ENCODE measurements at places on chromosomes 12 and 14.

GRCh38 chr12:46267575-46267824, 1.3 kb downstream of the SLC38A1 start:
- no peak for DNase-seq

GRCh38 chr12:103802586-103802886, 38.5 kb downstream of the NT5DC3 start:
- peak; percentile 31 for DNase-seq

- no peak for DNase-seq
Observed at GRCh38 chr14:67131691-67132090, 57.5 kb upstream of the GARIN2 start.

DNA sequence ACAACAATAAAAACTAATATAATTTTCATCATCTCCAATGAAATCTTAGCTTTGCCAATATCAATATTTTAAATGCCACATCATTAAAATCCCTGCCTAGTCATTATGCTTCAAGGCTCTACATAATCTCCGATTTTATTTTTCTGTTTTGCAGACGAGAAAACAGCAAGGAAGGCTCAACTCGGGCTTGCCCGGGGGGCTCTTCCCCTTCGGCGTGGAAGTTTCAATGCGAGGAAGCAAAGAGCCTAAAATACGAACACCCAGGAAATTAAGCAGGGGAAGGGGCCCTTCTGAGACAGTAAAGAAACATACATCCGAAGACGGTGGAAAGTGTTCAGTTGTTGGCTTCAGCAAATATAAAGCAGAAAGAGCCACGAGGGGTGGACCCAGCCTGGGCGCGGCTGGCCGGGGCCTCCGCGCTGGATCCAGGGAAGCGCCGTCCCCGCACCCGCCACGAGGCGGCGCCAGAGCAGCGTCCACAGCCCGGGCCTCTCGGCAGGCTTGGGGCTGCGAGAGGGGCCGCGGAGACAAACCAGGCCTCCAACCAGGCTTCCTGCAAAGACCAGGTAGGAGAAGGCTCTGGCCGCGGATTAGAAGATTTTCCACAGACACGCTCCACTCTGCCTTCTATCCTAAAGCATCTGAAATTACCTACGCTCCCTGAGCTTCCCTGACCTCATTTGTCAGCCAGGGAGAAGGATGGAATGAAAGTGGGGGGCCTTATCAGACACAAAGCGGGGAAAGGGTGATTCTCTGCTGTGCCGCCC, 77.2 kb downstream of the SERPINA3 start:
- DNase-seq: peak; percentile 57

- DNase-seq: no peak
Observed at GRCh38 chr12:17381211-17381610, 708.8 kb downstream of the RERGL start.

DNA sequence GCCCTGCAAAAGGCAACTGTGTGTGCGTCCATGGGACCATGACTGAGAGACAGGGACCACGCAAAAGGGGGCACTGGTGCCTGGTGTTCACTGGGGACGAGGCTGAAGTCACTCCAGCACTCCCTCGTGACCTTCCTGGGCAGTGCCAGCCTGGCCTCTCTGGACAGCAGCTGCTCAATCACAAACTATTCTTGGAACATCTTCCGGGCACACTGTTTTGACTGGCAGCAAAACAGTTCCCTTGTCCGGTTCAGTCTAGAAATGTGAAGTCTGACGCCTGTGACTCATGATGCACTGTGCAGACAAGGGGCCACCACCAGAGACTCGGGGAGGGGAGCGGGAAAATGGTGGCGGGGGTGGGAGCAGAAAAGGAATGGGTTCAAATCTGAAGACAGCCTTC, 20.8 kb downstream of the SNRNP35 start:
- DNase-seq: no peak

DNA sequence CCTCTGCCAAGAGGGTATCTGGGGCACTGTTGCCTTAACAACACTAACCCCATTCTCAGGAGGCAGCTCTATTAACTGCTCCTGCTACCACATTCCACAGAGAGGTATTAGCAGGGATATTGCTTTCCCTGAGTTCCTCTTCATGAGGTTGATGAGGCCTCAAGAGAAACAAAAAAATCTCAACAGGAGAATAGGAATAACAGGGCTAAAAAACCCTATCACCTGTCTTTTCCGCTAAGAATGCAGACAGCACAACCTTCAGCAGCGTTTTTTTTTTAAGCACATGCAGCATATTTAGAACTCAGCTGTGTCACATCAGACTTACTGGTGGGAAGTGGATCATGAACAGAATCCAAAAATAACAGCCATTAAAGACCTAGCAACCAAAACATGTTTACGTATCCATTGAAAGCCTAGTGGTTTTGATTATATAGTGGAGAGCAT, 29.2 kb downstream of the ATF7 start:
- DNase-seq: no peak

- no peak for DNase-seq
Observed at GRCh38 chr12:122399254-122399591, 23.2 kb downstream of the CLIP1 start.

- peak; percentile 56 for DNase-seq
Observed at GRCh38 chr14:32254952-32255679, 52.0 kb upstream of the RNU6-8 start.

GRCh38 chr14:59199614-59200013, 11.1 kb downstream of the DAAM1 start:
- no peak for DNase-seq

DNA sequence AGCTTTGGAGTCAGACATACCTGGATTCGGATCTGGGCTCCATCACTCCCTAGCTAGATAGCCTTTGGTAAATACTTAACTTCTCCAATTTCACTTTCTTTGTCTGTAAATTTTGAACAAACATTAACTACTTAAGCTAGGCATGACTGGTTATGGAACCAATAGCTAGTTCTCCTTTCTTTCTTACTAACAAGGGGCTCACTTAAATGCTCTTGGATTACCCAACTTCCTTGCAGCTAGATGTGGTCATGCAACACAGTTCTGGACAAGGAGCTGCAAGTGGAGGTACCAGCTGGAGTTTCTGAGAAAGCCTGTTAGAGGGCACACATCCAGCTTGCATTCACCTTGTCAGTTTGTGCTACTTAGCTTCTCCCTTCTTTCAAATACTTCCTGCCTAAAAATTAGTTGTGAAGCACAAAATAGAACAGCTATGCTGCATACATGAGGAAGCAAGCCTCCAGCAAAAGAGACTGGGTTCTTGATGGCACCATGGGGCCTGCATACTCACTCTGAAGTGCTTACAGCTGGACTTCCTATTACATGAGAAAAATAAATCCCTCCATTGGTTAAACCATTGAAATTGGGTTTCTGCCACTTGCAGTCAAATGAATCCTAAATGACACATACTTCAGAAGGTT, 210.1 kb upstream of the EEA1 start:
- DNase-seq: peak; percentile 97

DNA sequence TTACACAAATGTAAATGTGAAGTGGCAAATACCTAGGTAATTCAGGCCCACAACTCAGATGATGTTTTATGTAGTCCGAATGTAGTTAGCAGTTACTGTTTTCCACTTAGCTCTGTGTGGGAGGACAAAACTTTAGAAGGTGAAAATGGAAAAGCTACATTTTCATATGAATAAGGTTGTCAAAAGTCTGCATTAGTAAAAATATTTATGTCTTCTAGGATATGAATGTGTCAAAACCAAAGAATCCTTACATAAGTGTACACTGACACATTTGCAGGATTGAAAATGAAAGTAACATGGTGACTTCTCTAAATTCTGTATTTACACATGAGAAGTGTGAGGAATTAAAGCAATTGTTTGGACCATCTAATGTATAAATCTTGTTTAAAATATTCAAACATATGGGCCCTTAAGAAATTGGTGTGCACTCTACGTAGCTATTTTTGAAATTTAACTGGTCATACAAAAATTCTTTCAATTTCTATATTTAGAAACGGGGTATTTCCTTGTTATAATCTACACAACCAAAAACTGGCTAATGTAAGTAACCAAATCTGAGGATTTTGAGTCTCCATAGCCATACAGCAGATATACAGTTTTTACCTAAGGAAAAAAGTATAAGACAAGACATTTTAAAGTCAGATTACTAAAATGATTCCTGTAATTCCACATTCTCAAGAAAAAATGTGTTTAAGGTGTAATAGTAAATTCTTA, 5.4 kb downstream of the CDKN1B start:
- DNase-seq: peak; percentile 65

DNA sequence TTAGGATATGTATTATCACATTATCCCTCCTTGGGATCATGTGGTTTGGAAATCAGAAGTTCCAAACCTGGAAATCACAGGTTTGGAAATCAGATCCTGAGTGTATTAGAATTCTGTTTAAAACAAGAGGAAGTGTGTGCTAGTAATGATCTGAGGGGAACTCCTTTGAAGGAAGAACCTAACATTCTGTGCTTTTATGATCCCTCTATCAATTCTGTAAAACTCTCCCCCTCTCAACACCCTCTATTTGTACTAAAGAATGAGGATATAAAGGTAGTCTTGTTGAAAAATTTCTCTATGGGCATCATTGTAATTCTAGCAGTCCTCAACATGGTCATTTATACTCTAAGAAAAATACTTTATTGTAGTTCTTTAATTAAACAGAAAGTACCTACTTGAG, 97.4 kb downstream of the SRGAP1 start:
- DNase-seq: no peak

DNA sequence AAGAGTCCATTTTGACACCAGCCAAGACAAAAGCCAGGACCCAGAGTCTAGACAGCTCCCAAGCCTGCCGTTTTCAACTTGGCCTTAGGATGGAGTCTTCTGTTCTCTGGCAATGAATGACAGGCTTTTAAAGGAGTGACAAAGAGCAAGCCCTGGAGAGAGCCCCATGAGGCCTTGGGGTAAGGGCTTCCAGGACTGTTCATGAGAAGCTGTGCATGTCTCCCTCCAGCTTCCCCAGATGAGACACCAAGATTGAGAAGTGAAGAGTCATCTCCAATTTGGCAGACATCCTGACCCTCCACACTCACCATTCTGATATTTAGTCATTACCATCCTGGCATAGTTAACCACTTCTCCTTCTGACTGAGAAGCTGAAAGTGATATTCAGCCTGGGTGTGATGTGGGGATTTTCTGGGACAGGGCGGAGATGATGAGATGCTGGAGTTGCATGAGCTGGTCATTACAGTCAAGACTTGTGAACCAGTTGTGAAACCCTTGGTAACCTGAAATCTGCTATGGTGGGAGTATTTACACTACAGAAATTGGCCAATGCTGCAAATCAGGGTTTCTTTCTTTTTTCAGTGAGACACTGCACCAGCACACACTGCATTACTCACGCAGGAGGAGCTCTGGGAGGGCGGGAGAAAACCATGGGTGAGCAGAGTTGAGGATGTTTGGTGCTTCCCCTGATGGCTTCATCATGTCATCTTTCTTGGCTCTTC, 77.8 kb downstream of the VCPKMT start:
- peak; percentile 82 for DNase-seq

DNA sequence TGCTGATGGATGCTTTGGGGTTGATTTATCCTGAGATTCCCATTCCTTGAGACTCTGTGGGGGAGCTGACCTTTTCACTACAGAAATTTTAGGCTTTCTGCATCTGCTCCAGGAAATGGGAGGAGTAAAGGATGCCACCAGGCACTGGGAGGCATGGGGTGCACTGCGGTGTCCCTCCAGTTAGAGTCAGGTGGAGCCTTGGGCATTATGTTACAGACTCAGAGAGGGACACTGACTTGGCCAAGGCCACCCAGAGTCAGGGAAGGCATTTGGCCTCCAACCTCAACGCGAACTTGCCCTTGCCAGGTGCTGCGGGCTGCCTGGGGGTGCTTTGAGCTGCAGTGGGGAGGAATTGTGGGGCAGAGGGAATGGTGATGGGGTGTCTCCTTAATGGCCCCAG, 58.0 kb upstream of the TBX3 start:
- no peak for DNase-seq

DNA sequence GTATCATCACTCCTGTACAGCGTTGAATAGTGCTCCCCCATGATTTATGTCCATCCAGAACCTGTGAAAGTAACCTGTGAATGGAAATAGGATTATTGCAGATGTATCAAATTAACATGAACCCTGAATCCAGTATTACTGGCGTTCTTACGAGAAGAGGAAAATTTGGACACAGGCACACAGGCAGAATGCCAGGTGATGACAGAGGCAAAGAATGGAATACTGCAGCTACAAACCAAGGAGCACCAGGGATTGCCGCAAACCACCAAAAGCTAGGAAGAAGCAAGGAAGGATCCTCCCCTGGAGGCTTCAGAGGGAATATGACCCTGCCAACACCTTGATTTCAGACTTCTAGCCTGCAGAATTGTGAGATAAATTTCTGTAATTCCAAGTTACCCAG, 113.5 kb upstream of the EGLN3 start:
- no peak for DNase-seq

DNA sequence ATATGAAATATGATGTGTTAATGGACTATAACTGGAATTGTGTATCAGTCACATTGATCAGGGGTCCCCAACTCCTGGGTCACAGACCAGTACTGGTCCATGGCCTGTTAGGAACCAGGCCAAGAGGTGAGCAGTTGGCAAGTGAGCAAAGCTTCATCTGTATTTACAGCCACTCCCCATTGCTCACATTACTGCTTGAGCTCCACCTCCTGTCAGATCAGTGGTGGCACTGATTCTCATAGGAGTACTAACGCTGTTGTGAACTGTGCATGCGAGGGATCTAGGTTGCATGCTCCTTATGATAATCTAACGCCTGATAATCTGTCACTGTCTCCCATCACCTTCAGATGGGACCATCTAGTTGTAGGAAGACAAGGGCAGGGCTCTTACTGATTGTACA, 72.3 kb downstream of the CDK17 start:
- DNase-seq: no peak

DNA sequence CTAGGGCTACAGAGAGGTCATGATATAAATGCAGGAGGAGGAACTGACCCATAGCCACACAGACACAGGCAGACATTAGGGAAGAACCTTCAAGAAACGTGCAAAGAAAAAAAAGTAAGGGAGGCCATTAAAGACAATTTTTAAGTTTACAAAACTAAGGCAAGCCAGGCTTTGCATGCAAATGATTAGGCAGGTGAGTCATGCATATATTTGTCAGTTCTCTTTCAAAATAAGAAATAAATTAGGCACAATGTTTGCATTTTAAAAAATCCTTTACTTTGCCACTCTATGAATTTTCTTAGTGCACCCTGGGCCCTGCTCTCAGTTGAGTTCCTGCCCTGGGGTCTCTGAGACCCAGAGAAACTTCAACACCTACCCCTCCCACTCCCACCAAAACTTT, 75.0 kb downstream of the PRMT8 start:
- no peak for DNase-seq

DNA sequence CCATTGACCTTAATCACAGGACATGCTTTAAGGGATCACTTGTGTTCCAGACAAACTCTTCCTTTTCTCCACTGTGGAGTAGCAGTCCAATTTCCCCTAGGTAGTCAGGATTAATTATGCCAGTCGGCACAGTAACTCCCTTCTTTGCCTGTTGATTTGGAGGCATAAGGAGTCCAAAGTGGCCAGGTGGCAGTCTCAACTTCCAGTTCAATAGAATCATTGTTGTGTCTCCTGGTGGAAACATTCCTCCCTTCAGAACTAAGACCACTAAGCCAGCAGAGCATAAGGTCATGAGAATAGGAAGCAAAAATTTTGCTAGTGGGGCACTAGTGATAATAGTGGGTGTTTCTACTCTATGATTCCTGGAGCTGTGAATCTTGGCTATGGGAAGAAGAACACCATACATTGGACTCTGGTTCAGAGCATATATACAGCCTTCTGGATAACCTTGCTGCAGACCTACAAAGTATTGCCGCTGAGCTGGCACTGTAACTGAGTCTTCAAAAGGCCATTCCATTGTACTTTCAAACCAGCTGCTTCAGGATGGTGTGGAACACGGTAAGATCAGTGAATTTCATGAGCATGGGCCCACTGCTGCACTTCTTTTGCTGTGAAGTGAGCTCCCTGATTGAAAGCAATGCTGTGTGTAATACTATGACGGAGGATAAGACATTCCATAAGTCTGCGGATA, 147.3 kb upstream of the MAX start:
- no peak for DNase-seq

GRCh38 chr12:39467432-39467870, 24.5 kb upstream of the KIF21A start:
- DNase-seq: no peak
